Frontal cortex (tissue), 4 donors: ENCODE measurements at places on chromosomes 3 and 15. TPM values are rescaled to one million over a fixed set of nuclear protein-coding genes. Genes with fewer than 3 reads are reported as not detected.

PLA2G4E gene
- not detected for total RNA-seq

CHDH gene
- 1.2 TPM for total RNA-seq

DPPA4 gene
- total RNA-seq, result 1.6 TPM

KATNBL1 gene
- total RNA-seq, result 109 TPM

DUOXA2 gene
- total RNA-seq, result not detected

AADACL2 gene
- total RNA-seq, result not detected

MFN1 gene
- 109 TPM for total RNA-seq

SNTN gene
- not detected for total RNA-seq

TFG gene
- 54.6 TPM for total RNA-seq

TRIM42 gene
- not detected for total RNA-seq

ZNF501 gene
- total RNA-seq, result 25.7 TPM
